ENCODE measurements at places on chromosomes 6 and 20.
A peak's percentile ranks its signal among the peaks of the same experiment; 100 is the strongest.

- no peak for DNase-seq
Observed at GRCh38 chr20:63624486-63624885, 2.4 kb downstream of the GMEB2 start.

DNA sequence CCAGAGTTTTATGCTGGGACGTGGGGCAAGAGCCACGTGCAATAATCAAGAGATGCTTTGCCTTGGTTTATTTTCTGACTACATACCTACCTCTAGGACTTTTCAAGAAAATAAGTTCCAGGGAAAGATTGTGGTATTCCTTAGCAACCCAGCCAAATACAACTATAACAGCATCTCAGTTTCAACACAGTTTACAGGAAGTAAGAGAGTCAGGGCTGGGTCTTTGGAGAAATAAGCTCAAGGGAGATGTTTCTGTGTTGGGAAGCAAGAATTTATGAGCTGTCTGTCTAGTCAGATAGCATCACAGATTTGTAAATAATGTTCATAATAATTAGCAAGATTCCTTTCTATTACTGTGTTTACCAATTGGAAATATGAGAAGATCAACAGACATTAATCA lies 35.1 kb downstream of the MAP3K5 start:
- no peak for DNase-seq

DNA sequence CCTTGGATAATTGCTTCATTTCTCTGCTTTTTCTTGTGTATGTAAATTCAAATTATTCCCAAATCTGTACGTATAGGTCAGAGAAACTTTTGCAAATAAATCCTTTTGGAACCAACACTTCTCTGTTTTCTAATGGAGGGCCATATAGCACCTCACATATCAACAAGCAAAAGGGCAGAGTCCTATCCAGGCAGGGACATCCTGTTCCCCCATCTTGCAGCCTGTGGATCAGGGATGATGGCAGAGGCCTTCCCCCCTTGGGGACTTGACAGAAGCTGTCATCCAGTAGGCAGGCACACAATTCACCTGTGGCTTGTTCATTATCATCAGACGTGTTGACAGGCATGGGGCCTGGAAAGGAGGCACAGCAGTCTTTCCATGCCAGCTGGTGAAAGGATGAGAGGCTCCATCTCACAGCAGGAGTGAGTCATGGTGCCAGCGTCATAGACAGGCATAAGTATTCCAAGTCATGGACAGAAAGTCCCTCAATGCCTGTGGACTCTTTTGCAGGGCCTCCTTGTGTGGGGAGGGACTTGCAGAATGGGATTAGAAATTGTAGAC lies 31.8 kb upstream of the PLEKHG1 start:
- no peak for DNase-seq

DNA sequence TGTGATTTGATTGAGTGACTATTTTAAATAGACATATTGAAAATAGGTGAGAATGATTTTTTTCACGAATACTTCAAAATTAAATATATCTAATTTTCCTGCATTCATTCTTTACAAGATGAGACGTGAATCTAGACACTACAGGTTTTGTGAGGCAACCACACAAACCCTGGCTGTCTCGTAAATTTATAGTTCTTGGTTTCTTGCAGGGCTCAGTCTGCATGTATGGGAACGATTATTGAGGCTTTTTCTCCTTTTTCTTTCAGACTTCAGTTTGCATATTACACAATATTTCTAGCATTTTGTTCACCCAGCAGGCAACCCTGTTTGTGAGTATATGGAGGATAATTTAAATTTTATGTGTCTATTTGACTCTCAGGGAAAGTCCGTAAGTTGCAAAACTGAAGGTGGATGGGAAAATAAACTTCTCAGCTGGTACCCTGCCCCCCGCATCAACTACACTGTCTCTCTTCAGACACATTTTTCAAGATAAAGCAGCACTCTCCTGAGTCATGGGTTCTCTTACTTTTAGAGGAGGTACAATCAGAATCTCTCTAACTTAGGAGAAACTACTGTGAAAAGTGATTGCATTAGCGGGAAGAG lies 1349.3 kb downstream of the GRIK2 start:
- DNase-seq = no peak

- no peak for DNase-seq
Observed at GRCh38 chr6:142361779-142362750, 60.3 kb downstream of the ADGRG6 start.

DNA sequence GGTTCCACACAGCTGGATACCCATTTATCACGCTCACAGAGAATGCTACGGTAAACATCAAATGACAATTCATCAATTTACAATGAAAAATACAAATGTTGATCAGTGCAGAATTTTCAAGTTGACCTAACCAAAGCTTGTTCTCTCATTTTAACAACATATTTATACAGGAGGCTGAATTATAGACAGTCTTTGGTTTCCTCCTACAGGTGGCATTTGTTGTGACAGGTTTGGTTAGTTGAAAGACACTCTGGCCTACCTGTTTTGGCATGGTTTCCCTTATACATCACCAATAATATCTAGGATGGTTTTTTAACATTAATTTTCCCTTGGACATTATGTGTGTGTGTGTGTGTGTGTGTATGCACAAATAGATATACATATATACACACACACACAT lies 642.5 kb upstream of the MMS22L start:
- no peak for DNase-seq

DNA sequence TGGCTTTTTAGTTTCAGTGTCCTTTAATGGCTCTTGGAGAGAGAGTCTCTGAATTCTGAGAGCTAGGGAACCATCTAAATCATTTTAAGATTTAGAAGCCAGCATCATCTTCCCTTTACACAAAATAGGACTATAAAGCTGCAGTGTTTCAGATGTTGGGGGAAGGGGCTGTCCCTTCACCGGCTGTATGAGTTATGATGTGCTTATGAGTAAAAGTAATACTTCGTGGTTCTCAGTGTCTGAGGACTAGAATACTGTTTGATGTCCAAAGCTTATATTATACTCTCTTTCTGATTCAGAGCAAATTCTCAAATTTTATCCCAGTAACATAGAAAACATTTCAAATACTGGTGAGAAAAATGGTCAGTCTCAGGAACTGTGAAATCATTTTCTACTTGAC lies 63.5 kb upstream of the FAM8A1 start:
- no peak for DNase-seq

DNA sequence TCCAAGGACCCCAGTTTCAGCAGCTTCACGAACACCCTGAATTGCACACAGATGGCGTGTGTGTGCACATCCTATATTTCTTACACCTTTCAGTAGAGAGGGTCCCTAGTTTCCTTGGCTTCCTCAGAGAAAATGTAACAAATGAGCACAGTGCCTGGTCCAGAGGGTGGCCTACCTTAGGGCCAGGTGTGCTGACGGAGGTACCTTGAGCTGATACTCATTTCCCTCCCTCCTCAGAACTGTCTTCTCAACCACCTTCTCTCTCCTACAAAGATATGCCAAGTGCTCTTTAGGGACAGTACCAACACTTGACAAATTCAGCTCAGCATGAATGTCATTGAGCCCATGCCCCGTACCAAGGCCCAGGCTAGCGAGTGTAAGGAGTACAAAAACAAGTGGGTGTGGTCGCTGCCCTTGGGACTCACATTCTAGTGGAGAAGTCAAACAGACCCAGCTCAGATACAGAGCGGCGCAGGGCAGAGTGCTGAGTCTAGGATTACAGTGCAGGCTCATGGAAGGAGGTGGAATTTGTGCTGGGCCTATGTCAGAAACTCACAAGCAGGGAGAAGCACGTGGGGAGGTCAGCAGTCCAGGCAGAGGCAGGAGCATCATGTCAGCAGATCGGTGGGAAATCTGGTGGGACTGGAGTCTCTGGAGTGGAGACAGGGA lies 9.6 kb upstream of the BPHL start:
- DNase-seq = no peak

- peak; percentile 45 for DNase-seq
Observed at GRCh38 chr6:151440930-151441329, 11.0 kb downstream of the RMND1 start.

DNA sequence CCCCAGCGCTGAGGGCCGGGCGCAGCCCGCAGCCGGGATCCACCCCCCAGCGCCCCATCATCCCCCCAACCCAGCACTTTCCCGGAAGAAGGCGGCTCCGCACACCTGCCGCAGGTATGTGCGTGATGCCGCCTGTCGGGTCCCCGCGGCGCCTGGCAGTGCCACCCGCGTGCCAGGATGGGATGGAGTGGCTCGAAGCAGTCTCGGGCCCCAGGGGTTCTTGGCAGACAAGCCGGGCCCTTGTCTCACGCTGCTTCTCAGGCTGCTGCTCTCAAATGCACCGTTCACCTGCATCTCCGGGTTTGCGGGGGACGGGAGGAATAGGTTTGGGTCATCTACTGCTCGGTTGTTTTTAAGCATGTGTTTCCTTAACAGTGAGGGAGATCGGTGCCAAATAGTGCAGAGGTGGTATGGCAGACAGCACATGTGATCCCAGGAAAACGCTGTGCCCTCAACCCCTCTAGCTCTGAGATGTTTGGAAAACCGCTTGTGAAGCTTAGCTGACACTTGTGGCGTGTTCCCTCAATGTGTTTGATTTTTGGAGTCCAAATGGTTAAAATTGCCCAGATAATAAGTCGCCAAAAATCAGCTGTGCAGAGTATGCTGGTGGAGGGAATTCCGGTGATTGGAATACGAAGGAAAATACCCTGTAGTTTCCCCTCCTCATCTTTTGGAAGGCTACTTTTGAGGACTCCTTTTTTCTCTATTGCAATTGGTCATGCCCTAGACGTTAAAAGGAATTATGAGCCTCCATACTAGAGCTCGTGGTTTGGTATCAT lies 926 bp downstream of the MYLIP start:
- DNase-seq = peak; percentile 56

- no peak for DNase-seq
Observed at GRCh38 chr20:49835031-49835430, 22.4 kb downstream of the SLC9A8 start.

- no peak for DNase-seq
Observed at GRCh38 chr20:10502098-10502526, 67.0 kb downstream of the SLX4IP start.

GRCh38 chr6:137216106-137216505 lies 3.1 kb downstream of the IFNGR1 start:
- DNase-seq = no peak

DNA sequence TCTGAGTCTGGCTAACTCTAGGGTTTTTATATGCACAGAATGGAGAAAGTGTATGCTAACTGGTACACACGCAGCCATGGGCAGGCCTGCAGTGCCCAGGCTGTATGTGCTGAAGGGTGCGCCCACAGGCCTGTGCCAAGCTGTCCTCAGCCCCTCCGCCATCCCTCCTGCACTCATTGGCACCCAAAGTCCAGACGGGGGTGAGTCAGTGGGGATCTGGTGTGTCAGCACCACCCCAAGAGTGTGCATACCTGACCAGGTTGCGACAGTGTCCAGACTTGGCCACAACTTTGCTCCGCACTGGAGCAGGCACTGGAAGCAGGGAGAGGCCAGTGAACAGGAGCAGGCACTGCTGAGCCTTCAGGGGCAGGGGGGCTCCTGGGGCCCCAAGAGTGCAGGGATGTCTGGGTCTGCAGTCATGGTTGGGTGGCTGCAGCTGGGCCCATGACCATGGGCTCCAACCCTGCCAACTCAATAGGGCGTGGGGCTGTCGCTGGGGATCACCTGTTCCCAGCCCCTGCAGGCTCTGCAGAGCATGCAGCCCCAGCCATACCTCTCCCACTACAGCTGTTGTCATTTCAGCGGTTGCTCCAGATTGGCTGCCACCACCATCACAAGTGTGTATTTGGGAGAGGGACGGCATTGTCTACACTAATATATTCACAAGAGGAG lies 717.8 kb downstream of the EPHA7 start:
- no peak for DNase-seq

DNA sequence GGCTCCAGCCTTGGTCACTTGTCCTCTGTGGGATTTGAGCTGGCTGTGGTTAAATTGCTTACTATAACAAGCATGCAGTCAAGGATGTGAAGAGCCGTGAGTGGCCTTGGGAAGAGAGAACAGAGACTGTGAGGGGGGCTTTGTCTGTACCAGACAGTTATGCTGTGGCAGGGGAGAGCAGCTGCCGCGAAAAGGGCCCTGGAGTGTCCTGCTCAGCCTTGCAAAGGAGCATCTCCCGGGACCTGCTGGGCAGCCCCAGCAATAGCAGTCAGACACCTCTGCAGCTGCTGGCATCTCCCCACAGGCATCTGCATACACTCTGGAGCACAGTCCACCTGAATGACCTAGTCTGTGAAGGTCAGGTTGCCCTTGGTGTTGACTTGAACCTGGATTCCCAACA lies 6.3 kb downstream of the EBF4 start:
- DNase-seq = no peak

- peak; percentile 92 for DNase-seq
Observed at GRCh38 chr6:136526196-136526930, 23.9 kb downstream of the MAP7 start.

DNA sequence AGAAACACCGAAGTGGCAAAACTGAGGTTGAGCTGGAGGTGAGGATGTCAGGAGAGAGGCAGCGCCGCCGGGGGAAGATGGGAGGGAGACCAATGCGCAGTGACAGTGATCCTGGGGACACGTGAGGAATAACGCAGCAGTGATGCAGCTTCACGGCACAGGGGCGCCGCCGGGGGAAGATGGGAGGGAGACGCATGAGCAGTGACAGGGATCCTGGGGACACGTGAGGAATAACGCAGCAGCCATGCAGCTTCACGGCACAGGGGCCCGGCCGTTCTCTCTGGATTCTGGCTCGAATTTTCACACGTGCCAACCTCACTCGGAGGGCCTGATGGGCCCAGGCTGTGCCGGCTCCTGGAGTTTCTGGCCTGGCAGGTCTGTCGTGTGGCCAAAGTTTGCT lies 94.7 kb downstream of the SMOC2 start:
- DNase-seq = no peak

- DNase-seq = peak; percentile 65
Observed at GRCh38 chr6:158654960-158655489, 5.2 kb downstream of the SYTL3 start.

DNA sequence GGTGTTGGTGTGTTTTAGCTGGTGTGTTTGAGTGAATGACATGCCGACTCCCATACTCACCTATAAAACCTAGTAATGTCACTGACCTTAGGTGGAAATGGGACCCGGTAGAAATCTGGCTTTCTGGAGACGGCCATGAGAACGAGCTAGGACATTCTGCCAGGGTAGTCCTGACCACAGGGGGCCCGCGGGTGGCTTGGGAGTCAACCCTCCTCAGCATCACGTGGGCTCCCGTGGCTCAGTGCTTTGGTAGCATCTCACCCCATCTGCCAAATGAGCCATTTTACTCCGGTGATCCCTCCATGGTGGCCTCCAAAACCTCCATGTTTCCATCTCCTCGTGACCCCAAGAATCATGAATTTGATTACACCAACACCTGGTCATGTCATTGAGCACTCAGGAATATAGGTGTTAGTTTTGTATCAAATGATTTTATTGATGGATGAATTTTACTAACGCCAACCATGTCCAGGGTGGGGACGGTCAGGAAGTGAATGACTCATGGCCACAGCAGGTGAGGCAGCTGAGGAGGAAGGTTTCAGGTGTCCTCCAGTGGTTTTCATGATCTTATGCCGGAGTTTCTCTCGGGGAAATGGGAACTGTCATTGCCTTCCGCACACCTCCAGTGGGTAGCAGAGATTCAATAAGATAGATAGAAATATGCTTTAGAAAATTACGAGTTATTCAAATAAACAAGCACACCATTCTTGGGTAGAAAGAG lies 195.0 kb downstream of the SYNDIG1 start:
- no peak for DNase-seq

GRCh38 chr6:16292942-16293341 lies 54.6 kb downstream of the GMPR start:
- no peak for DNase-seq

GRCh38 chr6:160428069-160428430 lies 79.9 kb downstream of the SLC22A3 start:
- peak; percentile 49 for DNase-seq
